Stimulated activated CD8-positive, alpha-beta memory T cell treated with anti-CD3 and anti-CD28 coated beads, Interleukin-12 subunit alpha, Interleukin-12 subunit beta, amount 100 ng/mL, for 4 hours (primary cell): ENCODE measurements at places on chromosomes 3 and 15.

DNA sequence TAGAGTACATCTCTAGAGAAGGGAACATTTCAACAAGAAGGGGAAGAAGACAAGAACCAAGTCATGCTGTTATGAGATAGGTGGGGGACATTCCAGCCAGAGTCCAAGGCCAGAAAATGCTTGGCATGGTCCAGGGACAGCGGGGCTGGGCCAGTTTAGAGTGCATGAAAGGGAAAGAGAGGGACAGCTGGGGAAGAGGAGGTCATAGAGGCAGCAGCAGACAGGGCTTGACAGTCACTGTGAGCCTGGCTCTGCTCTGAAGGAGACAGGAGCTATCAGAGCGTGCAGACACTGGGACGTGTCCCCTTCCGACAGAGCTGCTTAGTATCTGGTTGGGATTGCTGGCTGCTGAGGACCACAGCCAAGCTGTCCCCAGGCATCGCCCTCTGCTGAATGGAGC, 35.7 kb upstream of the PRR20G start:
- DNase-seq: no peak

- no peak for DNase-seq
These were observed 8.3 kb downstream of the IL5RA start for GRCh38 chr3:3101660-3102458.

GRCh38 chr15:85752124-85752475, 42.6 kb downstream of the KLHL25 start:
- DNase-seq: no peak

DNA sequence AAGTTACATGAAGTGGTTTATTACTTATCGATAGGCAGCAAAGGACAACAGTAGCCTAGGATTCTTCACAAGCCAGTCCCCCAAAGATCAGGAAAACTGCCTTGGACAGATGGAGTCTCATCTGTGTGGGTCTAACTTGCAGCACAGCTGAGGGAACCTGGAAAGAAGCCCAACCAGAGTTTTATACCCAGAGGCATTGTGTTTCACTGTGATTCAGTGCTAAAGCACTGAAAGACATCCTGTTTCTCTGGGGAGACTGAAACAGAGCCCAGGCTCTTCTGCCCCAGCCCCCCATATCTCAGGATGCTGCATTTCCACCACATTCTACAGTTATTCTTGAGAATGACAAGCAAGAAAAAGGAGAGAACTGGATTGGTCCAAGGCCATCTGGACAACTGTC, 48.2 kb upstream of the PYDC2 start:
- DNase-seq: no peak

DNA sequence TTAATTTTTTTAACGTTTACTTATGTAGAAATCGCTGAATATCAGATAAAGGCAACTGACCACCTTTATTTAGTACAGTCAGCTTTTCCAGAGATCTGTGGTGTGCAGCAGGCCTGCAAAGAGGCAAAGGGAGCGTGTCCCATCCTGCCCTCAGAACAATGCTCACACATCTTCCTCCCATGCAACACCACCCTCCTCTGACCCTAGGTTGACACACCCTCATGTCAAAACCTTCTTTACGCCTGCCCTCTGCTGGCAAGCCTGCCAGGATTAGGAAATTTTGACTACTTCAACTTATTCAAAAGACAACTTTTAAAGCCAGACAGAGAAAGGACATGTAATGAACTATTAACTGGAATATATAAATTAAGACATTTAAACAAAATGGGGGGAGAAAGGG, 513.7 kb downstream of the FOXP1 start:
- peak; percentile 43 for DNase-seq

GRCh38 chr15:92069308-92070250, 216.1 kb downstream of the SLCO3A1 start:
- peak; percentile 31 for DNase-seq

DNA sequence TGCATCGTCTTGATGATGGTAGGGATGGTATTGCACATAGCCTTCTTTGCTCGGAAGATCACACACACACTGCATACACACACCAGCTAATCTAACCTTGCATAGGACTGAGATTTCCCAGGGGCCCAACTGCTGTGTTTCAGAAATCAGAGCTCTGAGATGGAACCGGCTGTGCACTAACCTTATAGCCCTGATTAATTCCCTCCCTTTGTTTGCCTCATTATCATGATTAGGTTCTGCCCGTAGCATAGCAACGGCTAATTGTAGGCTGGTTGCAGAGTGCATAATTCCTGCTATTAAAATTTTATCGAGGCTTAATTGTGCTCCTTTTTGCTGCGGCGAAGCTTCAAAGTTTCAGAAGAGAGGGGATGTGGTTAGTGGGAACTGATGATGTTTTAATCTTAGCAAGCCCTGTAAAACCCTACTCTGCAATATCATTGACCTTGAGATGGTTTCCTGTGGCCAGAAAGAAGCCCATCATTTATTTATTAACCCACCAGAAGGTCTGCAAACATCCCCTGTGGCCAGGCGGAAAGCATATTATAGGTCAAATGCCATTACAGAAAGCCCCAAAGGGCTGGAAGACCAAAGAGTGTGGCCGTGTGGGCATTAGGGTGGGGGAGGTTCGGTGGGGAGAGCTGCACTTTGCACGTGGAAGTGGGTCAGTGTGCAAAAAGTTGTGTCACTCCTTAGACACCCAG, 56.2 kb upstream of the GLCE start:
- no peak for DNase-seq

- no peak for DNase-seq
These were observed 624.3 kb upstream of the LMCD1 start for GRCh38 chr3:7877312-7877711.

GRCh38 chr3:112709911-112710310, 69.0 kb upstream of the CCDC80 start:
- no peak for DNase-seq

GRCh38 chr15:44727485-44728231, 8.7 kb upstream of the TRIM69 start:
- no peak for DNase-seq

DNA sequence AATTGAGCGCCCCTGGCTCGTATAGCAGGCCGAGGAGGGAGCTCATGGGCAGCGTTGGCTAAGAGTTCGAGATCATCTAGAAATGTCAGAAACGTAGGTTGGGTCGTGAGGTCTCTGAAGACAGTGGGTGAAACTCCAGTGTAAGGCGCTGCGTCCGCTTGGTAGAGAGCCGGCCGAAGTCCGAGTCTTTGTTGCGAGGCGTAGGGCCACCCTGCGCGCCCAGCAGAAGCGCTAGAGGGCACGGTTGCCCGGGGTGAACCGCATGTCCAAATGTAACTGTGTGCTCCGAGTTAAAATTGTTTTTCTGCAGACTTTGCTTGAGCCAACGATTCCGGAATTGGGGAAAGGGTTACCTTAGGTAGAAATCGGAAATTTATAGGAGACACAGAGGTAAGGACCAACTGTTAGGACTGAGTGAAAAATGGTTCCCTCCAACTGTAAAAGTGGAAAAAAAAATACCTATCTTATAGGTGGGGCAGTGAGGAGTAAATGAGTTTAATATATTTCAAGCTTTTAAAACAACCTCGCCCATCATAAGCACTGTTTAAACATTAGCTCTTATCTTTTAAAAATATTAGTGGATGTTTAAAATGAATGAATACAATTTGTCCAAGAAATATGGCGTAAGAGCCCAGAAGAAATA, 993 bp upstream of the SIAH2 start:
- DNase-seq: no peak

DNA sequence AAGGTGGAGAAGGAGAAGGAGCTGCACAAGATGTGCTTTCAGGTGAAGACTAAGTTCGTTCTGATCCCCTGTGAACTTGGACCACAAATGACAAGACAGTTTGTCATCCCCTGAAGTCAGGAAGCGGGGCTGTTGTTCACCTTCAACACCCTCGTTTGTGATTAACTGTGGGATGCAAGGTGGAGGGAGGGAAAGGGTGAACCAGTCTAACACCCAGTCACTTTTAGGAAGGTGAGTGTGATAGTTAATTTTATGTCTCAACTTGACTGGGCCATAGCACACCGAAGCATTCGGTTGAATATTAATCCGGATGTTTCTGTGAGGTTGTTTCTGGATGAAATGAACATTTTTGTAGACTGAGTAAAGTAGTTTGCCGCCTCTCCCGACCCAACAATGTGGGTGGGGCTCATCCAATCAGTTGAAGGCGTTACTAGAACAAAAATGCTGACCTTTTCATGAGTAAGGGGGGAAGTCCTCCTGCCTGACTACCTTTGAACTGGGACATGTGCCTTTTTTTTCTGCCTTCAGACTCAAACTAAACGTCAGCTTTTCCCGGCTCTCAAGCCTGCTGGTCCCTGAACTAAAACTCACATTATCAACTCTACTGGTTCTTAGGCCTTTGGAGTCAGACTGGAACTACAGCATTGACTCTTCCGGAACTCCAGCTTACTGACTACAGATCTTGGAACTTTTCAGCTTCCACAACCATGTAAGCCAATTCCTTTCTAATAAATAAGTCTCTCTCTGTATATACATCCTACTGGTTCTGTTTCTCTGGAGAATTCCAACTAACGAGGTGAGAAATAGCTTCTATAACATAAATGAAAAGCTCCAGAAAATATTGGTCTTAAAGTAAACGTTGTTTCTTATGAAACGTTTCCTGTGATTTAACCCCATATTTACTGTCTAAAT, 264.0 kb upstream of the SLITRK3 start:
- DNase-seq: no peak

DNA sequence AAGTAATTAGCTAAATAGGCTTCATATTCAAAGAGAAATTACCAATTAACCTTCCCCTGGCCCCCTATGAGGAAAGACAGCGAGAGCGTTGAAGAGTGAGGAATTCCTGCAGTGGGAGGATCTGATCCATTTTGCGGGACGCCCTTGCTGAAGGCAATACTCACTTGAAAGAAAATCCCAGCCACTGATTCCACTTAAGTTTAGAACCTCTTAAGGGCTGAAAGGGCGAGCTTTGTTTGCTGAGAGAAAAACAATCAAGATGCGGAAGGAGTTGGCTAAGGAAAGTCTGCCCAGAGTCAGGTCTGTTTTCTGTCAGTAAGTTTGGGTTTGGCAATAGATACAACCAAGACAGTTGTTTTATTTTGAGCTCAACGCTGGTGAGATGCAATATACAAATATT, 102.8 kb upstream of the GBE1 start:
- DNase-seq: no peak

GRCh38 chr15:70636540-70637165, 126.7 kb downstream of the UACA start:
- DNase-seq: no peak

DNA sequence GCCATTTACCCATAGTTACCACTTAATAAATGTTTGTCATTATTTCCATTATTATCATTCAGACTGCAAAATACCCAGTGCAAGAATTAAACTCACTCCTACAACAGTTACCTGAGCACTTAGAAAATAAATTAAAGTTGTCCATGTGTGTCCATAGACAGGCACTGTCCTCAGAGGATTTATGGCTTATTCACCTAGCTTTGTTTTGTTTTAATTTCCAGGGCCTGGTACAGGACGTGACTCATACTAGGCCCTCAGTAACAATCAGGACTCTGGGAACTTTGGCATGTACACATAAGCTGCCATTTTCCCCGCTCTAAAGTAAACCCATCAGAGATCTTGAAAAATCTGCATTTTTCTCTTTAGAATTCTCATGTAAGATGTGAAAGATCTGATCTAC, 458.5 kb upstream of the ARRDC4 start:
- no peak for DNase-seq

- DNase-seq: no peak
These were observed 22.0 kb upstream of the ATP13A3 start for GRCh38 chr3:194508491-194509453.

DNA sequence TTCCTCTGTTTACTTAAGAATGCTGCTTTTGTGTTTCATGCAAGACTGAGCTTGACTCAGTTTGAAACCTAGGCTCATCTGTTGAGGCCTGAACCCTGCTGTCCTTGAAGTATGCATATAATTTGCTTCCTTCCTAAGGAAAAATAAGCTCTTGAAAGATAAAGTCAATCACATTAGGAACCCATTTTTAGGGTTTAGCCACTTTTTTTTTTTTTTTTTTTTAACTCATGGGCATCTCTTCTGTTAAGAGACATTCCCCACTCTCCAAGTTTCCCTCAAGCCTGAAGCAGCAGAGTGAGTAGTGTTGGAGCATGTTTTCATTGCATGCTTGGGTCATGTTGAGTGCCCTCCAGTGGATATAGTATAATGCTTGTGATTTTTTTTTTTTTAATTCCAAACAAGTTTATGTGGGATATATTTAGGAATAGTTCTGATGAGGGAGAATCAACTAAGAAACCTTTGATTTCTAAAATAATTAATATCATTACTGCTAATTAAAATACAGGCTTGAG, 3.6 kb downstream of the CTNNB1 start:
- DNase-seq: no peak

GRCh38 chr15:73605759-73606436, 27.3 kb downstream of the NPTN start:
- DNase-seq: no peak
